ENCODE measurements at places on chromosomes 6 and 20.

GRCh38 chr20:48691523-48691922 is 136.3 kb downstream of the PREX1 start:
- no peak for DNase-seq

- DNase-seq, result no peak
Measured at GRCh38 chr6:87645080-87645479, 55.1 kb downstream of the ORC3 start.

DNA sequence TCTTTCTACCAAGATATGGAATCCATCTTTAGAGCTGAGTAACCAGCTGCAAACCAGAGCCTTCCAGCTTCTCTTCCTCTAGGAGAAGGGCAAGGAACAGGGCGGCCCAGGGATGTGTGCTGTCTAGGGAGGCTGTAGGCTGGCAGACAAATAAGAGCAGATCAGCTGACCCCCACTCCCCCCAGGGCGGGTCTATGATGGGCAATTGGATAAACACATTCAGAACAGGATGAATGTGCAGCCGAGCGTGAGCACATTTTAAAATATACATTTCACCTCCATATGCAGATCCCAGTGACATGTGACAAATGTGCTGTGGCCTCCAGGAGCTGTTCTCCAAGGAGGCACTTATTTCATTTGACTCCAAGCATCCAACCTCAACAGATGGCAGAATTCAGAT is 580.1 kb downstream of the PTPRT start:
- DNase-seq, result no peak

DNA sequence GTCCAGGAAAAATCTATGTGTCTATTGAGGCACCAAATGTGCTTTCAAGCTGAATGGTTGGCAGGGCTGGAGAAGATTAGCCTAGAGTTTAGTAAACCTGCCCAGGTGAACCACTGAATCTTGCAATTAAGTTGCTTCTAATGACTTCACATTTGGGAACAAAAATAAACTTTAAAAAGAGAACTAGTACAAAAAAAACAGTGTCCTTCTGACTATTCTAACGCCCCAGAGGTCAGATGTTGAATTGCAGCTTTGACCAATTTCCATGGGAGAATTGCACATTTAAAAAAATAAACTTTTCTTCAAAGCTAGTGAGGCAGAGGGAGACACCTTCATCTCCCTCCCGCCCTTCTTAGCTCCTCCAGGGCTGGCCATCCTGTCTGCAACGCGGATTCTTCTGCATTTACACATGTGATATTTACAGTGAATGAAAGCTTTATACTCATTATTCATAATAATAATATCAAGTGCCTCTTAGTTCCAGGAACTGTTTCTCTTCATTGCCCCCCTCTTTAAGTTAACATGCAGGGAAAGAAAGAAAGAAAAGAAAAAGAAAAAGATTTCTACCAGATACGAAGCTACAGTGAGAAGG is 270.2 kb downstream of the SMOC2 start:
- no peak for DNase-seq

DNA sequence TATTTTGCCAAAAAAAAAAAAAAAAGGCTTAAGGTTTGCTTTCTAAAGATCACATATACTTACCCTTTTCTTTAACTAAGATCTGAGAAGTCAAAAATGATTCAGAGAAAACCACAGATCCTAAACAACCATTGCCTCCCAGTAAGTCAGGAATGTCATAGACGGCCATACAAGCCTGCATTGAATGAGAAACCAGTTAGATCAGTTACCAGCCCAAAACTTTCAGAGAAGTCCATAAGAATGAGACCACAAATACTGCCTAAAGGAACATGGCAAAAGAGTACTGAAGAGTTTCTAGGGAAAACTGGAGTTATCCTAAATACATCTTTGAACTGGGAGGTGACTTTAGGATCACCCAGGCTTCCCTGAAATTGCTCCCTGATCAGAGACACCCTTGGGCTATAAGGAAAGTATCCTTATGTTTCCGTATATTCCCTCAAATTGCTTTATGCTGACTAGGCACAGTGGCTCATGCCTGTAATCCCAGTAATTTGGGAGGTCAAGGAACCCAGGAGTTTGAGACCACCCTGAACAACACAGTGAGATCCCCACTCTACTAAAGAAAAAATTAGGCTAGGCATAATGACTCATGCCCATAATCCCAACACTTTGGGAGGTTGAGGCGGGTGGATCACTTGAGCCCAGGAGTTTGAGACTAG is 79.4 kb upstream of the SLC4A11 start:
- DNase-seq, result no peak

DNA sequence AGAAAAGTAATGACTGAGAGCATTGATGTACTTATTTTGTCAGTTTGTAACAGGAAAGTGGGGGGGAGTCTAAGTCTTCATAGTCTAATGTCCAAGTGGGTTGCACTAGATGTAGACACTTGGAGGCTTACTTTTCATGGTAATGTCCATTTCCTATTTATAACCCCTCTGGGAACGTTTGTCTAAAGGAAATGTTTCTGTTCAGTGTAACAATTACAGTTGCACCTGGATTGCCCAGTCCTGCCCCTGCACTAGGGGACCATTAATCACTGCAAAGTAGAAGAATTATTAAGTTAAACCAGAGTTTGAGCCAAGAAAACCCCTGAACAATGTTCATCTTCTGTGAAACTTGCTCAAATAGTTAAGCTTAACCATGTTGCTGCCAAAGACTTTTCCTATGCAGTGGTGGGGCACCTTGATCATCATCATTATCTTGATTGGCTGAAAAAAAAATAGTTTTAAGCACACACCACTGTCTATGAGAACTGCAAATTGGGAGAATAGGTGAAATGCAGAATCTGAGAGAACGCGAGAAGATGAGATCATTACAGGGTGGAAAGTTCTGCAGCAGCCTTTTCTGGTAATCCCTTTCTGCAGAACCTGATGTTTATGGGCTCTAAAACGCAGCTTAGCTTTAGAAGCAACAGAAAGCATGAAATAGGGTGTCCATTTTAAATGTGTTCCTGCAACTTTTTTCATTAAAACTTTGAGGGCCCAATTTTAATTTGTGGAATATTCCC is 106.0 kb downstream of the ZNF217 start:
- no peak for DNase-seq

Measured in cortex of kidney (tissue), 1 donor.